ENCODE measurements at places on chromosomes 3 and 15. TPM values are rescaled to one million over a fixed set of nuclear protein-coding genes. Genes with fewer than 3 reads are reported as not detected.
A peak's percentile ranks its signal among the peaks of the same experiment; 100 is the strongest.

GRCh38 chr3:142981108-142981507 is 17.6 kb upstream of the PAQR9 start:
- DNase-seq = no peak

WDR76 gene
- total RNA-seq = 12.4 TPM

BTLA gene
- total RNA-seq = 4.0 TPM

TRIM42 gene
- total RNA-seq = not detected

- peak; percentile 34 for DNase-seq
These were observed 174.6 kb downstream of the KLHL25 start for GRCh38 chr15:85619992-85620689.

DNA sequence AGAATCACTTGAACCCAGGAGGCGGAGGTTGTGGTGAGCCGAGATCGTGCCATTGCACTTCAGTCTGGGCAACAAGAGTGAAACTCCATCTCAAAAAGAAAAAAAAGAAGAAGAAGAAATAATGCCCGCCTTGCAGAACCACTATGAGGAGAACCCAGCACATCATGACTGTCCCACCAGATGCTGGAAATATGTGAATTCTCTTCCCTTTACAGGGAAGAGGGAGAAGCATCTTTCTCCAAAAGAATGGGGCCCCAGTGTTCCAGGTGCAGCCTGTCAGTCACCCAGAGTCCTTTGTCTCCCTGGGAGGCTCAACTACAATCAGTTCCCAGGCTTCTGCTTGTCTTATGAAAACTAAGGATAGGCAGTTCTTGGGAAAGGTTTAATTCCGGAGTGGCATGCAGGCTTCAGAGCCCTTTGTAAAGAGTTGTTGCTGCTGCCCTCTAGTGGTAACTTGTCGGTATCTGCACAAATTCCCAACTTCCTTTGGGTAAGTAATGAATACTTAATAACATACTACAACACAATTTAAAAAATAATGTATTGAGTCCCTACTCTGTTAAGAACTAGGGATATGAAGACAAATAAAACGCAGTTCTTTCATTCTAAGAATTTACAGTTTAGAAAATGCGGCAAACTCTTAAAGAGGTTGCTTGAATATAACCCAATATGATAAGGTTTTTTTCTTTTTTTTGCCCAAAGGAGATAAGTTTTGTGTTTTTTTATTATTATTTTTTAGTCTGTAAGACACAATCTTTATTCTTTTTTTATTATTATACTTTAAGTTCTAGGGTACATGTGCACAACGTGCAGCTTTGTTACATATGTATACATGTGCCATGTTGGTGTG is 18.6 kb upstream of the TICRR start:
- DNase-seq = no peak

DNA sequence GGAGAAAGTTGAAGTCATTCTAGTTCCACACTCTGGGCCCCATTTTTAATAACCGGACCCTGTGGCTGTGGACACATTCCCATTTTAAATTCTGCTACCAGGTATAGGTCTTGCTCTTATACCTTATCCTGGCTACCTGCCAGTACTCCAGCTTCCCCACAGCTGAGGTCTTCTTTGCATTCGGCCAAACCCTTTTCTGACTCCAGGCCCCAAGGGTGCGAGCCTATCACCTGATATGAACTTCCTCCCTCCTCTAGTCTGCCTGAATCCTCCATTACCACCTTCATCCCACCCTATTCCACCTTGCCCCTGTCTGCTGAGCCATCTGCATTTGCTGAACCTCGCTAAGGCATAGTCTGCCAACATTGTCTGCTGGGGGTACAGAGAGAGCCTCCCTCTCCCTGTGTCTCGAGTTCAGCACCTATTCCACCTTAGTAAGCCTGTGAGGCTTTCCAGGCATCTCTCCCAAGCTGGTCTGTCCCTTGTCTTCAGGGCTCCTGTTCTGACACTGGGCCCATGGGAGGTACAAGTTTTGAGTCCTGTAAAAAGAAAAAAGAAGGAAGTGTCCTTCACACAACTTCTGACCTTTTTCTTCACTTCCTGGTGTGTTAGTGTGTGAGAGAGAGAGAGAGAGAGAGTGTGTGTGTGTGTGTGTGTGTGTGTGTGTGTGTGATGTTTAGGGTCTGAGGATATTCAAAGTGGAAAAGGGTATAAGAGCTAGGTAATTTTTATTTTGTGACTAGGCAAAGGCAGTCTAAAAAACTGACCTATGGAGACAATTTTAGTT is 27.0 kb downstream of the PDE8A start:
- DNase-seq = no peak

GRCh38 chr15:40369971-40370370 is 12.0 kb downstream of the DISP2 start:
- DNase-seq = no peak

- DNase-seq = no peak
These were observed 9.1 kb downstream of the ZDHHC3 start for GRCh38 chr3:44966795-44967278.

- DNase-seq = no peak
These were observed 28.3 kb upstream of the BHLHE40 start for GRCh38 chr3:4950948-4951347.

- DNase-seq = no peak
These were observed 7.3 kb upstream of the CD96 start for GRCh38 chr3:111534701-111535100.

GRCh38 chr15:22979238-22980188 is 655 bp downstream of the CYFIP1 start:
- no peak for DNase-seq

DNA sequence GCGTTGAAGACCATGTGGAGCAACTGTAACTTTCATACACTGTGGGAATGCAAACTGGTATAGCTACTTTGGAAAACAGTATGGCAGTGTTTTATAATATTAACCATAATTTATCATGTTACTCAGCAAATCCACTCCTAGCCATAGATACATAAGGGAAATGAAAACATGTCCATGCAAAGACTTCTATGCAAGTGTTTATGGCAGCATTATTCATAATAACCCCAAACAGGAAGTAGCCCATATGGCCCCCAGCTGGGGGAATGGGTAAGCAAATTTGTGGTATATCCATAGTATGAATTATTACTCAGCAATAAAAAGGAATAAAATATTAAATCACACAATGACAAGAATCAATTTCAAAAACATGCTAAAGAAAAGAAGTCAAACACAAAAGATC is 23.0 kb upstream of the GATA2 start:
- no peak for DNase-seq

GRCh38 chr15:60548101-60548500 is 69.2 kb upstream of the ICE2 start:
- DNase-seq = peak; percentile 68

DNA sequence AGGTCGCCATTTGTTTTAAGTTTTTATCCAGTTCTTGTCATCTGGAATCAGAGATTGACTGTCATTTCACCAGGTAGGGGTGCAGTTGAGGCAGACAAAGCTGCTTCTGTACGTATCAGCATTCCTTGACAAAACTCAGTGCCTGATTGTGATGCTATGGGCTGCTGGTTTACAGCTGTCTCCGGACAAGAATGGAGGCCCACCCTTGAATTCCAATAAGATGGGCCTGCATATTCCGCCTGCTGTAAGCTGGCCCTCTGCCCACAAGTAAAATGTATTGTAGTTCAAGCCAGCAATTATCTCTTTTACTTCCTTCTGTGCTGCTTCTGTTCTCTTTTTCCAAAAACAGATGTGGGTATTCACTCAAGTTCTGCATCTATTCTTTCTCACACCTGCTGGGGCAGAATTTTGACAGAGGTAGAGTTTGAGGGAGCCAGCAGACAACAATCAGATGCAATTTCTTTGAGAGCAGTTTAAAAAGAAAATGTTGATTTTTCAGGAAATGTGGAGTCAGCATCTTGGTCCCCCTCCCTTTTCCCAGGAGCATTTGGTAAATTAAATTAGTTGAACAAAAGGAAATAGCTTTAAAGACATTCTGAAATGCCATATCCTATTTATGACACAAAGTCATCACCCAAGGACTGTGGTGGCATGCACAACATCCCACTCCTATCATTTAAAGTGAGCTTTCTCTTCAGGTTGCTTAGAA is 53.5 kb downstream of the IQCH start:
- no peak for DNase-seq

DNA sequence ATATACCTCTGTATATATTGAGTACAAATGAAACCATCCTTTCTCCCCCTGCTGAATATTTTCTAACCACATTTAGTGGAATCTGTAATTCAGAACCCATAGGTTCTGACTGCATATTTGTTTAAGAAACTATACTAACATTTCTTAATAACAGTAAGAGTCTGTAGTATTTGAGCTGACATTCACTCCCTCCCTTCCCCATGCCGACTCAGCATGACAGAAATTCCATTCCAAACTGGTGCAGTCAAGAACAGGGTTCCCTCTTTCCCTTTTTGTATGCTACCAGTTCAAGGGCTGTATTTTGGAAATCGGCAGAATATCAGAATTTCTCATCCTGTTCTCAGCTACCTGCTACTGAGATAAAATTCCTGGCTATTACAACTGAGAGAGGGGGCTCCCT is 796.6 kb upstream of the DPPA4 start:
- DNase-seq = no peak

- DNase-seq = peak; percentile 30
These were observed 1.4 kb downstream of the CRTAP start for GRCh38 chr3:33115024-33115768.

- no peak for DNase-seq
These were observed 28.8 kb downstream of the LIMD1 start for GRCh38 chr3:45623393-45623792.

DNA sequence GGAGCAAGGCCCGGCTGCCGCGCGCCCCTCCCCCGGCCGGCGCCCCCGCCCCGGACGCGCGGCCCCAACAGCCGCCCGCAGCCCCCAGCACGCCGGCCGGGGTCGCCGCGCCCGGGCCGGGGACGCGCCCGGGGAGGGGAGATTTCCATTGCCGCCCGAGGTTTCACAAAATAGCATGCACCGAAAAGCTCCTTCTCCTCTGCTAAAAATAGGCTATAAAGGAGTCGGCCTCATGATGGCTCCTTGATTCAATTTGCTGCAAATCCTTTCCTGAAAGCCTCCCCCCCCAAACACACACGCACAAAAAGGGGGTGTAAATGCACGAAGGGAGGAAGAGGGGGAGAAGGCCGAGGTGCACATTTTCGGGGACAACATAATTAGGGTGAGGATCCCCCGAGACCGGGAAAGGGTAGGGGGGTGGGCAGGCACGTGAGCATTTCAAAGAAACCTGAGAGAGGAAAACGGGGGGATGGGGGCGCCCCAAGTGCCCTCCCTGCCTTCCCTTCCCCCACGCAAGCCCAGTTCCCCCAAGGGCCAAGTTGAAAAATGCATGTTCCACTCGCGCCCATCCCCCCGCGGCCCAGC is 734 bp downstream of the TBL1XR1 start:
- peak; percentile 76 for DNase-seq

GRCh38 chr15:40320931-40321371 is 2.5 kb upstream of the INAFM2 start:
- DNase-seq = peak; percentile 82

- no peak for DNase-seq
These were observed 81.1 kb upstream of the ADPGK start for GRCh38 chr15:72864681-72865080.

CFAP92 gene
- 0.41 TPM for total RNA-seq

GRCh38 chr3:46085421-46086082 is 58.3 kb upstream of the XCR1 start:
- no peak for DNase-seq

GRCh38 chr15:49215768-49216739 is 46.0 kb downstream of the GALK2 start:
- peak; percentile 4 for DNase-seq

All from natural killer cell (primary cell).